ENCODE measurements at places on chromosomes 4 and X.

DNA sequence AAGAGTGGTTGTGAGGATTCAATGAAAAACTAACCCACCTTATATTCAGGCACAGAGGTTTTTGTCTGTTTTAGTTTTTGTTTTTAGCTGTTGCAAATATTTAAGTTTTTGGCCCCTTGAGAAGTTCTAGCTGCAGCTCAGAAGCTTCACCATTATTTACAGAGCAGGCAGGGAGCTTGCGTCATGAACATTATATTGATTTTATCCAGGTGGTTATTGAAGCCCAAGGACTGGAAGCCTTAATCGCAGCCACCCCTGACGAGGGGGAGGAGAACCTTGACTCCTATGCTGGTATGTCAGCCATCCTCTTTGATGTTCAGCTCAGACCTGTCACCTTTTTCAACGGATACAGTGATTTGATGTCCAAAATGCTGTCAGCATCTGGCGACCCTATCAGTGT is 38.1 kb downstream of the MTTP start:
- no peak for DNase-seq

- no peak for DNase-seq
Measured at GRCh38 chrX:10902001-10902400, 209.1 kb upstream of the HCCS start.

DNA sequence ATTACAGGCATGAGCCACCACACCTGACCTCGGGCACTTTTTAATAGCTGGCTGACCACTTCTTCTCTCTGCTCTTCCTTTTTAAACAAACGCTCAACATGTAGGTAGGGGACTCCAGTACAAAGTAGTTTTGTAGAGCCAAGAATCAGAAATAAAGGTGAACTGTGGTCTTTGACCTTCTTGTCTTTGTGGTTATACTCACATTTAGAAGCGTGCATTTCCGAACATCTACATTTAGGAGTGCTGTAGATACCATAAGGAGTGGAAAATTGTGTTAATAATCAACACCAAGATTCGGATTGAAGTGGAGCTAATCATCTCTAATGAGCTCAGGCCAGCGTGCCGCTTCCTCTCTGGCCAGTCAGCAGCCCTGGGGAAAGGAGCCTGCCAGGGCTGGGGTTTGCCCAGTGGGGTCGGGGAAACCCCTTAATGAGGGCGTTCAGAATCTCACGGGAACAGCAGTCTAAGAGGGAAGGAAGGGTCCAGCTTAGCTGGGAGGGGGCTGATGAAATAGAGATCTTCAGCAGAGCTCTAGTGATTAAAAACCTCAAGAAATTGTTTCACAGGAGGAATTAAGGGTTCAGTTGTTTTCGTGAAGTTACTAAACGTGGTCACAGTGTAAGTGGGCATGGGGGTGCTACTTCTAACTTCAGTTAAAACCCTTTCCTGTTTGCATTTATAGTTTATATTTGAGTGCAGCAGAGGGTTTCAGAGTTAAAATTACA is 81.2 kb downstream of the GAB1 start:
- DNase-seq, result no peak

DNA sequence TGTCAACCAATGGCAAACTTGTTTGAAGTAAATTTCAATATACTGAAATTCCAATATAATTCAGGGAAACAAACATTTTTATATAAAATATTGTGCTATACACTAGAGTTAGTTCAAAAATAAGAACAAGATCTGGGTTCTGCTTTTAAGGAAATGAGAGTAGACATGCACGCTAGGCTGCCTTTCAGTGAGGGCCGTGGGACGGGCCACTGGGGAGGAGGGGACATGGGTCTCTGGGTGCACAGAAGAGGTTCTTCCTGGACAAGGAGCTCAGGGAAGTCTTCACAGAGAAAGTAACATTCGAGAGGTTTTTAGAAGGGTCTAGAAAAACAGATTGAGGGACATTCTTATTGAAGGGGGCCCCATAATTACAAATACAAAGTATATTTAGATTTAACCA is 64.4 kb downstream of the SHROOM3 start:
- no peak for DNase-seq

- no peak for DNase-seq
Measured at GRCh38 chr4:124708517-124709300, 3.8 kb downstream of the ANKRD50 start.

DNA sequence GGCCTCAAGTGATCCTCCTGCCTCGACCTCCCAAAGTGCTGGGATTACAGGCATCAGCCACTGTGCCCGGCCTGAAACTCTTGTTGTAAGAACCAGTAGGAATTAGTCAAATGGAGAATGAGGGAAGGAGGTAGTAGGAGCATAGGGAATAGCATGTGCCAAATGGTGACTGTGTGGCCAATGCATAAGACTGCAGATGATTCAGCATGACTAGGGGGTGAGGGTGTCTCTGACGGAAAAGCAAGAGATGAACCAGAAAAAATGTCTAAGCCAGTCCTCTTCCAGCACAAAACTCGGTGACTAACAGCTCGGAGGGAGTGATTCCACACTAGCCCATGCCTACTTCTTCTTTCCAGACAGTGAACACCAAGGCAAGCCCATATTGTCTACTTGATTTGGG is 58.2 kb upstream of the DUSP21 start:
- no peak for DNase-seq

- no peak for DNase-seq
Measured at GRCh38 chr4:41657561-41657960, 91.0 kb downstream of the PHOX2B start.

GRCh38 chr4:156766846-156767245 is 204.8 kb downstream of the PDGFC start:
- no peak for DNase-seq

- DNase-seq, result no peak
Measured at GRCh38 chr4:146095091-146095690, 80.3 kb upstream of the LSM6 start.

- DNase-seq, result no peak
Measured at GRCh38 chrX:68820476-68821110, 8.2 kb upstream of the EFNB1 start.

DNA sequence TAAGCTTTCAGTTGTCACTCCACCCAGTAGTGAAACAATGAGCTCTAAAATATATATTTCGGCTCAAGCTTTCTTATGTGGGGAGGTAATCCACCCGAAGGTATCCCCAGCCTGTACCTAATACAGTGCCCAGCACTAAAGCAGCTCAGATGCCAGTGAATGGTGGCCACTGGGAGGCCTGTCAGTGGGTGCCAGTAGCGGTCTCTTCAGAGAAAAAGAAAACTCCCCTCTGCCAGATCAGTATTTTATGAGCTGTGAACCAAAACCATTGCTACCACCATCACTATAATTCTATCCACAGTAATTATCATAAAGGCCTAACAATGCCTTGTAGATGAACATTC is 835 bp upstream of the NFKB1 start:
- DNase-seq, result no peak
